Mesothelial cell of epicardium (in vitro differentiated cells): ENCODE measurements at places on chromosomes 12 and 14.

DNA sequence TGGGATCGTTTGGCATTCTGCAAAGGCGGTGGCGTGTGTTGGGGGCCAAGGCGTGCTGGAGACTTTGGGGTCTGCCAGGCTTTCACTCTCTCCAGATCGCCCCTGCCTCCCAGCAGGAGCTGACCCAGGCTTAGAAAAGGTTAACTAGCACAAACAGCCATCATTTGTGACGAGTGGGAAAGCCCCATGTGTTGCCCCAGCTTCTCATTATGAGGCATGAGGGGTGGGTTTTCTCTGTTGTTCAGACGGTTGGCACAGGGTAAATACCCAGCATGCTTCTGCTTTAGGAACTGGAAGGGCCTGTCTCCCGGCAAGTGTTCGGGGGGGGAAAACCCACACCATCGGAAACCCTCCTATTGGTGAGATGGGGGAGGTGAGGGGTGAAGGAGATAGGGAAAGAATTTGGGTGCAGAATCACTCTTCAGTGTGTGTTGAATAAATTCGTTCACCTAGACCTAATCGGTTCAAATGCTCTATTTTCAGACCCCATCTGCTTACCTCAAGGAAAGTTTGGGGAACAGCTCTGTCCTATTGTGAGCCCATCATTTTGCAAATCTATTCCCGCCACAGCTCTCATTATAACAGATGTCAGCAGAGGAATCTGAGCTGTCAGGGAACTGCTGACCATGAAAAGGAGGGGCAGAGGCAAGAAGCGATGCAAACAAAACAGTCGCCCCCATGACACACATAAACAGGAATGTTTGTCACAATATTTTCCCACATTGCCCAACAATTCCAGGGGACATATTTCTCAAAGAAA, 34.7 kb upstream of the C12orf42 start:
- DNase-seq: no peak

DNA sequence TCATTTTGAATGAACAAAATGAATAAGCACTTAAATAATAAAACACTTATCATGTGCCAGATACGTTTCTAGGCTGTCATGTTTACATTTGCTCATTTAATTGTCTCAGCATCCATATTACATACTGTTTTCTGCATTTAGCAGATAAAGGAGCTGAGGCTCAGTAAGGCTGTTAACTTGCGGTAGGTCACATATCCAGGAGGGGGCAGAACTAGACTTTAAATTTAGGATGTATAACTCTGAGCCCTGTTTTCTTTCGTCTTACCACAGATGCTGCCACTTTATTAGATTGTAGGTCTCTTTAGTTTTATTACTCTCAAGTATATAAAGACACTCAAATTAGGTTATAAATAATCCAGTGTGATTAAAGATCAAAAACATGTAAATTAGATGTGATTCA, 17.7 kb downstream of the IRAK4 start:
- DNase-seq: no peak

GRCh38 chr12:46472893-46473633, 100.5 kb upstream of the SLC38A2 start:
- DNase-seq: no peak

DNA sequence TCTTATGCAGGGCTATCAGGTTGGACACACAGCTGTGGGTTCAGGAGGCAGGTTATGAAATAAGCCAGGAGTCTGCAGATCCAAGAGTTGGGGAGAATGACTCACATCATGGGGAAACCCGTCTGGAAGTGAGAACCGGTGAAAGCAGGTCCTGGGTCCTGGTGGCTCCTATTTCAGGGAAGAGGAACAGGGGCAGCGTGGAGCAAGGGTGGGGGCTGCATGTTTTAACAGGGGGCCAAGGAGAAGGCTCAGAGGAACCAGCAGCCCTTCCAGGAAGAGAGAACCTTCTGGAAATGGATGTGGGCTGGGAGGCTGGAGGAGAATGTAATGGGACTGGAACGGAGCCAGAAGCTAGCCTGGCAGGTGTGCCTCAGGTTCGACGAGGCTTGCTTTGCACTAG, 7.8 kb upstream of the KRT74 start:
- DNase-seq: no peak

DNA sequence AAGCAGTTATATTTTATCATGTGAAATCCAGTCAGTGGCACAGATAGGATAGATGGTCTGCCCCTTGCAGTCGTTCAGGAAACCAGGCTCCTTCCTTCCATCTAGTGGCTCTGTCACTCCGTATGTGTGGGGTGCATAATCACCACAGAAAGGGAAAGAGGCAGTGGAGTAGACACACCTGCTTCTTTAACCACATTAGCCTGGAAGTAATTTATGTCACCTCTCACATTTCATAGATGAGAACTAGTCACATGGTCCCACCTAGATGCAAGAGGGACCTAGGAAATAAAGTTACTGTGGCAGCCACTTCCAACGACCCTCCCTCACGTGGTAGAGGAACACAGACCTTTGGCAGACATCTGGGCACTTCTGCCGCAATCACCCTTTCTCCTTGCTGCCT, 14.2 kb upstream of the RNU6-8 start:
- DNase-seq: no peak

DNA sequence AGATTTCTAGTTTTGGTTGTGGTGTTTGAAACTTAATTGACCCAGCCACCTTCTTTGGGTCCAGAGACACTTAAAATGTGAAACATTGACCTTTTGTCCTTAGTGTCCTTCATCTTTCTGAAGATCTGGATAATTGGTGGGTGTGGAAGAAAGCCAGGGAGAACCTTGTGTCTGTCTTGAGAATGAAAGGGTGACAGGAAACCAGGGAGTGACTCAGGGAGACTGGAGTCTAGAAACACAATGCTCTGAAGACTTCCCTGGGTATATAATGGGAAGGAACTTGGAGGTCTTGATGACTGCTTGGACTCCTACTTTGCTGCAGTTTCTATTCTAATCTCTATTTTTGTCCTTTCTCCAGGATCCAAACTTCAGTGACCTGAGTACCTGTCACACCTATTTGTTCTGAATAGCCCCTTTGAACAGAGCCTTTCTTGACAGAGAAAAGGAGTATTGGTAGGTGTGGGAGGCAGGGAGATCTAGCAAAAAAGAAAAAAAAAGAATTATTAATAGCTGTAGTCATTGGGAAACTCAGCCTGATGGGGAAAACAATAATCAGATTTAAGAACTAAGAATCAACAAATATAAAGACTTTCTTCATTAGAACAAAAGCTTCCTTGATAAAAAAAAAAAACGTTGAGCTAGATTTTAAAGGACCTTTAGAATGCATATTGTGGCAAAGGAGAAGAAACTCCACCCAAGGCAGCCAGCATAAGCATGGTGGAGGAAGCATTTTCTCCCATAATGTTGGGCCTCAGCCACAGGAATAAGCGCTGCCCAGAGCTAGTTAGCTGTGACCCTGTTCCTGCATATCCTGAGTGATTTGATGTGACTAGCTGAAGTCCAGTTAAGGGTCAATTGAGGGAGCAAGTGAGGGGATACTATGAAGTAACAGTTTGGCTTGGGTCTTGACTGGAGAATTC, 77.9 kb upstream of the HOXC13 start:
- no peak for DNase-seq

DNA sequence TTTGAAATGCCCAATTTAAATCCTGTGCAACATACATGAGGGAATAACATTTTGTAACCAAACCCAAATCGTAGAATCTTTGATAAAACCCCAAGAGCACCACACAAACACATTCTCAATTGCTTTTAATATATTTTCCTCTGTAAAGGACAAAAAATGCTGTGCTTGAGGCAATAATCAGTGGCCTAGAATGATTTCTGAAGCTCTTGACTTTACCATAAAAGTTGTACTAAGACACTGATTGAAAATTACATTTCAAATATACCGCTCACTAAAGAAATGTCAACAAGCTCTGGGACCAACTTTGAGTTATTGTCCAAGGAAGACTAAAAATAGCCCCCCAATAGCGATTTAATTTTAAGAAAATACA, 1.5 kb downstream of the EML5 start:
- no peak for DNase-seq

GRCh38 chr12:56221232-56221756, 428 bp downstream of the RNF41 start:
- no peak for DNase-seq

DNA sequence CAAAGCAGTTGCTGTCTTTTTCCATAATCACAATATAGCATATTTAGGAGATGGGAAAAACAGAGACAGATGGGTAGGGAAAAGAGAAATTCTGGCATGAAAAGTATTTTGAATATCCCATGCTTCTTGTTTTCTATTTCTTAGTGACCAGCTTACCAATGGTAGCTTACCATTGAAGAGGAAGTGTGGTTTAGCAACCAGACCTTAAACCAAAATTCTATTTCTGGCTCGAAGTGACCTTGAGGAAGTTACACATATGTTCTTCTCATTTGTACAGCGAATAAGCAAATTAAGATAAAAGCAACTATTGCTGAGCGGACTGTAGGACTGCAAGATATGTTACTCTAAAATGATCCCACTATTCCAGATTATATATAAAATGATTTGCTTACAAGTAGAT, 82.9 kb downstream of the FGD4 start:
- no peak for DNase-seq

- DNase-seq: no peak
Observed at GRCh38 chr12:12439636-12440035, 82.8 kb downstream of the BORCS5 start.

- peak; percentile 40 for DNase-seq
Observed at GRCh38 chr14:90483571-90483974, 86.7 kb downstream of the CALM1 start.

DNA sequence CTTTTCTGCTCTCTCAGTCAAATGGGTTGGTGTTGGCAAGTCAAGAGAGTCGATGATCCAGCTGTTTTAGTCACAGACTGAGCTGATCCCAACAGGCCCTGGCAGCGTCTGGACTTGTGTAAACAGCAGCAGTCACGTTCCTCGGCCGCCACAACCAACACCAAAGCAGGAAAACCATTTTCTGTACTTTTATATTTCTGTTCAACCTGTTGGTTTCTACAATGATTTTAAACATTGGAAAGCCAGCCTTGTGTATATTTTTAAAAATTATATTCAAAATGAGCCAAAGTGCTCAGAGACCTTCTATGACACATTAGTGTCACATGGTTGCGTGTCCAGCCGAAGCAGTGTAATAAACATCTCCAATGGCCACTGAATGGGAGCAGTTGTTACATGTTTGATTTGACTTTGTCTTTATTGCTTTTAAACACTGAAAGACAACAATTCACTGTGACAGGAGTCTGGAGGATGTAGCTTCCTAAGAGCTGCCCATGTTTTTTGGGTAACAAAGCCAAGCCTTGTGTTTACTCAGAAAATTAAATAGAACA, 5.9 kb upstream of the SIVA1 start:
- no peak for DNase-seq

- no peak for DNase-seq
Observed at GRCh38 chr12:79522257-79522988, 168.3 kb downstream of the PAWR start.

DNA sequence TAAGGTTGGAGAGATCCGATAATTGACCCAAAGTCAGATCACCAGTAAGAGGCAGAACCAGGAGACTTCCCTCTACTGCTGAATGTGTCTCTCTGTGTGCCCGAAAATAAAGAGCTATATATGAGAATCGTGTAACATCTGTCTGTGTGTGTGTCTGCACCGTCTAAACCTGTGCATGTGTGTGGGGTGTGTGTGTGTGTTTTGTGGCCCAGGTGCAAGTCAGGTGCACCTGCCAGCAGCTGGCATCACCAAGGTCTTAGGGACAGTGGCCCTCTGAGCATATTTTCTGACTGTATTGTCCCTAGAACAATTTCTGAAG, 24.7 kb upstream of the KRT78 start:
- DNase-seq: no peak

DNA sequence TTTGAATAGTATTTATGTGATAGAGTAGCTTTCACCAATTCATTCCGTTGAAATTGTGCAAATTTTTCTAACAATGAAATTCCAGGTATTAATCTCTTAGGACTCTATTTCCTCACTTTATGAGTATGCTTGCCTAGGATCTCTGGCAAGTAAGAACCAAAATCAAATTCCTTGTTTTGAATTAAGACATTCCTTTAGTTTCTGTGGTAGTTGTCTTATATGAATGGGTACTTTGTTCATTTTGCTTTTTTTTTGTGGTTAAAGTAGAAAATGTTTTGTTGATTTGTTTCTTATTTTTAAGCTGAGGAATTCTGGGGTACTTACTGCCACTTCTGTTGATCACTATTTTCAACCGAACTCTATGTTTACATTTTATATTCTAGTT, 59.8 kb downstream of the KITLG start:
- DNase-seq: no peak

- no peak for DNase-seq
Observed at GRCh38 chr14:85530626-85531025, 682 bp downstream of the FLRT2 start.

DNA sequence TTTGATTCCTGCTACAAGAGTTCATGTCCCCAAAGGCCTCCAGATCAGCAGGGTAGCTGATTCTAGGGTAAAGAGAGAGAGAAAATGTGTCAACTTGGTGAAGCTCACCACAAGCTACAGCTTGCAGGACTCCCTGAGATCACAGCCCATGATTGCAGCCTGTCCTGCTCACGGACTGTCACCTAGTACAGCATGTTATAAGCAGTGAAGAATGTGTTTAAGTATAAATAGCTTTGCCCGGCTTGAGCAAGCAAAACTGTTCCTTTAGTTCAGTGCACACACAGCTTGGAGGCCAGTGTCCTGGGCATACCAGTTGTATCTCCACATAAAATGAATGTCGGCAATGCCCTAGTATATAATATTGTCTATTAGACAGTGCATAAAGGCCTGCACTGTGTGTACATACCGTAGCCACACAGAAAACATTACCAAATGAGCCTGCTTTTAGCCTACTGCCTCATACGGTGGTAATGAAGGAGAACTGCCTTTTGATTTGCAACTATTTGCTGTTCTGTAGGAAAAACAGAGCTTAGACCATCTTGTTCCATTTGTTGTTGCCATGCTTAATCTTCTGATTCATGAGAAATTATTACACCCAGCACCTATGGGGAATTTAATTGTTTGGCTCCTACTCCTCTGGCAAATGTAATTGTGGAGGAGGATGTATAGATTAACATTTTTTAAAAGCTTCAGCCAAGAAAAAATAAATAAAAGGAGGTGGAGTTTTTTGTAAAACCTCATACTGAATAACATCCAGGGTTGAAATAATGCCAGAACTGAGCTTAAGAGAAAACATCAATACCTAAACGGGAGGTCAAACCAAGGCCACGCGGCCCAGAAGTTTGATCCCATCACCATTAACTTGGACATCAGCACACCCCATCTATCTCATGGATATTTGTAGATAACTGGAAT, 108.1 kb upstream of the G2E3 start:
- no peak for DNase-seq

DNA sequence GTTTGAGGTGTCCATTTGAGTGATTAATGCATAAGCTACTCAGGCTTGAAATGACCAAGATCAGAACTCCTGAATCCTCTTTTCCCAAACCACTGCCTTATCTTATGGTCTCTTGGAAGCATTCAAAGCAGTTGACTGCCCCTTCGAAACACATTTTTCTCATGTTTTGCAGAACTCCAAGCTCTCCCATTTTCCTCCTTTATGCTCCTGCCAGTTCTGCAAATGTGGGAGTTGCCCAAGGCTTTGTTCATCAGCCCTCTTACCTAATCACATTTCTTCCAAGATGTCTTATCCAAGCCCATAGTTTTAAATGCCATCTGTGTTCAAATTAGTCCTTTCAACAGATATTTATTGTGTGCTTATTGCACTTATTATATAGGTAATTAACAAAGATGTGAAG, 1.8 kb upstream of the DNAAF2 start:
- DNase-seq: no peak
